ENCODE measurements at places on chromosomes 6 and 20.
A peak's percentile ranks its signal among the peaks of the same experiment; 100 is the strongest.

DNA sequence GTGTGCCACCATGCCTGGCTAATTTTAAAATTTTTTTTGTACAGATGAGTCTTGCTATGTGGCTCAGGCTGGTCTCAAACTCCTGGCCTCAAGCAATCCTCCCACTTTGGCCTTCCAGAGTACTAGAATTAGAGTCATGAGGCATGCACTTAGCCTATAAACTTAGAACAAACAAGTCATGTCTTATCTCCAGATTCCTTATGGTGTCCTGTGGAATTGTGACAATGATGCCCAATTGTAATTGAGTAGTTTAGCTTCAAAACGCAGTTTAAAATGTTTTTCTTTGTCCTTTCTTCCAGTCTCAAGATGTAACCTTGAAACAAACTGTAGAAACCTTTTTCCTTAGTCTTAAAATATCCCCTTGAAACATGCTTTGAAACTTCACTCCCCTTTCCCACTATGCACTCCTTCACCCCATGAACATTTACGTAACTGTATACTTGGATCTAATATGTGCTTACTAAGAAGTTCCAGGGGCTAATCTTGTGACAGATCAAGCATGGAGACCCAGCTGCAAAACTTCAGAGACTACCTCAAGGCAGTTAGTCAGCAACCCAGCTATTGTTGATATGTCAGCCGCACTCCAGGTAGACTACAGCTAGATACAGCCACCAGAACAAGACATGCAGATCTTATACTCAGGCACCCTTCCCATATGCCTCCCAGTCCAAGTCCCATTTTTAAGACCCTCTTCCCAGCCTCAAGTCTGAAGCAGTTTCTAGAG lies 46.2 kb downstream of the MAN1A1 start:
- DNase-seq, result no peak

GRCh38 chr6:100719883-100720682 lies 161.0 kb downstream of the ASCC3 start:
- no peak for DNase-seq

DNA sequence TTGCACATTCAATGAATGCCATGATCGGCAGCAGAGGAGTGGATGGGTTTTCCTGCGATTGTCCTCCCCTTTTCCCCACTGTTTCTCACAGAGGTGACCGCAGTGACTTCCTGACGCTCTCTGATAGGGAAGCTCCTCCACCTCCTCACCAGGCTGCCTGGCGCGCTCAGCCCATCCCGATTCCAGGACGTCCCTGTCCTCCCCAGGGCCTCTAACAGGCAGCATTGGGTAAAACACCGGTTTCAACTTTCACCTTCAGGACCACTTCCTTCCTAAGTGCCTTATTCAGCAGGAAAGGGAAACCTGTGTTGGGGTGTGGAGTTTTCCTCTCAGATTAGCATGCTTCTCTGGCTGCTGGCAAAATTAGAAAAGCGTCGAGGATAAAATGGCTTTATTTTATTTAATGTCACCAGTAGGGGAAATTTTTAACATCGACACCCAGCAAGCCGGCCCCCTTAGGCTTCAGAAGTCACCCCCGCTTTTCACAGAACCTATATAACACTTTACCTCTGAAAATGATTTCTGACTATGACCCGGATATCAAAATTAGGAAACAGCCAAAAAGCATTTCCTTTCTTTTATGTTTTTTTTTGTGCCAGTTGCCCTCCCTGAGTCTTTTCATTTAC lies 570.4 kb upstream of the GJE1 start:
- DNase-seq, result peak; percentile 56

- no peak for DNase-seq
These were observed 1004.9 kb upstream of the ADGRB3 start for GRCh38 chr6:67630146-67630545.

- no peak for DNase-seq
These were observed 3.9 kb upstream of the RBM24 start for GRCh38 chr6:17277256-17277655.

DNA sequence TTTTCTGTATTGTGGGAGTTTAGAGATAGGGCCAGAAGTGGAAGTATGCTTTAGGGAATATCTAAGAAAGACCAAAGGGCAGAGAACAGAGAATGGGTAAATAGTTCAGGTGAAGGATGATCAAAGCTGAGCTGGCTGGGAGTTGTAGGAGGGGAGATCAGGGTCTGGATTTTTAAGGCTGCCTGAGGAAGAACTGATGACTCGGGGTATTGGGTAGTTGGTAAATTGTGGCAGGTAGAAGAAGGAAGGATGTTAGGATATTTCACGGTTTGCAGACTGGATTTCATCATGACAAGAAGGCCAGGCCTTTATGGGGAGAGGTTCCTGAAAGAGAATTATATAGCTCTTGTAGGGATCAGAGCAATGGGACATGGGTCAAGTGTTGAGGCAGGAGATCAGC lies 492.9 kb downstream of the UTRN start:
- DNase-seq, result no peak

DNA sequence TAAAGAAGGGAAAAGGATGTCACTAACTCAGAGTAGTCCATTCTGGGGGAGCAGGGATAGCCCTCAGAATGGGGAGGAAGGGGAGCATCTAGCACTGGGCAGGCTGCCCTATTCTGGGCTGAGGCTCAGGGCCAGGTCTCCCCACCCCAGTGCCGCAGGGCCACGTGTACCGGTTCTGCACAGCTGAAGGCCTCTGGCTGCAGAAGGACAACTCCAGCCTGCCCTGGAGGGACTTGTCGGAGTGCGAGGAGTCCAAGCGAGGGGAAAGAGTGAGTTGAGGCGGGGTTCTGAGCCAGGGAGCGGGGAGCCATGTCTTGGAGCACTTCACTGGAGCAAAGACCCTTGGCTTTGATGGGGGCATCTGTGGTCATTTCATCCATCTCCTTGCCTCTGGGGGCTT lies 17.0 kb downstream of the GLP1R start:
- DNase-seq, result no peak

- no peak for DNase-seq
These were observed 57.8 kb downstream of the PTPN1 start for GRCh38 chr20:50567860-50568548.
